ENCODE measurements at places on chromosomes 13 and 19.
A peak's percentile ranks its signal among the peaks of the same experiment; 100 is the strongest.

- peak; percentile 88 for DNase-seq
Measured at GRCh38 chr13:74367193-74367592, 233.0 kb upstream of the KLF12 start.

- no peak for DNase-seq
Measured at GRCh38 chr19:13078897-13079541, 23.6 kb downstream of the LYL1 start.

DNA sequence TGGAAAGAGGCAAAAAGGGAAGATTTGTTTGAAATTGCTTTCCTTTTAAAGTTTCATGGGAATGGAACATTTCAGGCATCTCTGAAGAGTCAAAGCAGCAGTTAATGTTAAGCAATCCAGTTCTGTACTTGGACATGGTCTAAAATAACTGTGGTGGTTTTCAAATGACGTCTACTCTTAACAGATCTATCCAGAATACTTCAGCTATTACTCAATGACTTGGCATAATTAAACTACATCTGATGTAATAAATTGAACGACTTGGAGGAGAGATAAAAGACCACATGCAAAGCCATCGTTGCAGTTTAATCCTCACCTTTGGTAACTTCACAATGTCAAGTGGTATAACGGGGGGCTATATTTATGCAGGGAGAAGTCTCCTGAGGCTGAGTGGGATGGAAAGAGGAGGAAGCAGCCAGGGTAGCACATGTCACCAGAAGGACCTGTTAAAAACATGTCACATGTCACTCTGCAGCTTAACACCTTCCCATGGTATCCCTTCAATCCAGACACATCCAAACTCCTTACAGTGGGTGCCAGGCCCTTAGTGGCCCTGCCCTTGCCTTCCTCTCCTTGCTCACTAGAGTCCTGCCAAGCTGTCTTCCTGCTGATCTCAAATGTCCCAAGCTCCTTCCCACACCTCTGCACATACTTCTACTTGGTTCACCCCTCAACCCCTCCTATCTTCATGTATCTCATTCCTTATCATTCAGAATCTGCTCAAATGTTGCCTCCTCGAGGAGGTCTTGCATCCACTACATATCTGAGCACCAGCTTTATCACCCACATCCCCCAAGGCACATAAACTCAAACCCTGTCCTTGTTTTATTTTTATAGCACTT, 327.8 kb downstream of the SUCLA2 start:
- DNase-seq, result no peak

GRCh38 chr19:55189403-55189835, 9.3 kb upstream of the SYT5 start:
- no peak for DNase-seq

DNA sequence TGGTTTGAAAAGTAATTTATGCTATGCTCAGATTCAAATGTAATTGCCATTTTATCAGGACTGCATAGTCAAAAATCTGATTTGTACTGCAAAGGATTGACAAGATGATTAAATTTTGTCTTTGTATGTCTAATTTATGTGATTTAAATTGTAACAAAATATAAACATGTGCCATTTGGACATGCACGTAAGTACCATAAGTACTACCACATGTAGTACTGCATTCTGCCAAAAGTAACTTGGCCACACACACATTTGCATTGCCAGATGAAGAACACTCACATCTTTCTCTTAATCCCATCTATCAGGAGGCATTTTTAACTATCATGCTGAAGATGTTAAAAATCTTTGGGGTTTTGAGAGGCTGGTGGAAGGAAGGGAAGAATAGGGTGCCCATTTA, 133.3 kb downstream of the KLF12 start:
- no peak for DNase-seq

DNA sequence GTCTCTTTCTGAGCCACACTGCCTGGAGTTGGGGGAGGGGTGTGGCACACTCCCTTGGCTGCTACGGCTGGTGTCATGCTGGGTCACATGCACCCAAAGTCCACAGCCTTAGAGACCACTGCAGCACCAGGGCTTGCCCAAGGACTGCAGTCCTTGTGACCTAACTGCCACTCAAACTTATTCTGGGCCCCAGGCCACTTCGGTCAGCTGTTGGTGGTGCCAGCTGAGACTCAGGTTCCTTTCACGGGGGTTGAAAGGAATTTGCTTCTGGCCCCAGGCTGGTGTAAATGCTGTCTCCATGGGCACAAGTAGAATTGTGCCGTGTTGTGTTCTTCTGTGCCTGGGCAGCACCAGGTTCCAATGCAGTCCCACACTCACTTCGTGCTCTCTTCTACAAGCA, 9.5 kb upstream of the VN1R1 start:
- DNase-seq, result no peak

DNA sequence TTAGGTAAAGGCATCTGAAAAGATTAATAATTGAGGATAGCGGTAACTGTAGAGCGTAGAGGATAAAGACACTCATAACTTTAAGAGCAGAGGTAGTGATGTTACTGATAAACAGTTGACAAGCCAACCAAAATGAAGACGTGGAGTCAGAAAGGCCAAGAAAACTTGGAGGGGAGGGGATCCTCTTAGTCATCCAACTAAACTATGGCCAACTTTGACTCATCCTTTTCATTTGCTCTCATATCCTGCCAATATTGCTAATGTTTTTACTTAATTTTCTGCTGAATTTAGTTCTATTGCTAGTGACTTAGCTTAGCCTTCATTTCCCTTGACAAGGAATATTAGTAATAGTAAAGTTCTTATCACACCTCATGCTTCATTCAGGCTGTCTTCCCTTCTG, 13.4 kb downstream of the ITGBL1 start:
- no peak for DNase-seq

DNA sequence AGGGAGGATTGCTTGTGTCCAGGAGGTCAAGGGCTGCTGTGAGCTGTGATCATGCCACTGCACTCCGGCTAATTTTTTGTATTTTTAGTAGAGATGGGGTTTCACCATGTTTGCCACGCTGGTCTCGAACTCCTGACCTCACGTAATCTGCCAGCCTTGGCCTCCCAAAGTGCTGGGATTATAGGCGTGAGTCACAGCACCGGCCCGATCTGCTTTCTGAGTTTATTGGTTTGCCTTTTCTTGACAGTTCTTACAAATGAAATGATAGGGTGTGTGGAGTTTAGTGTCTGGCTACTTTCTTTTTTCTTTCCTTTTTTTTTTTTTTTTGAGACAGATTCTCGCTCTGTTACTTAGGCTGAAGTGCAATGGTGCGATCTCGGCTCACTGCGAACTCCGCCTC, 848 bp downstream of the C19orf44 start:
- DNase-seq, result no peak

GRCh38 chr13:82963226-82964099, 918.8 kb downstream of the SLITRK1 start:
- no peak for DNase-seq

DNA sequence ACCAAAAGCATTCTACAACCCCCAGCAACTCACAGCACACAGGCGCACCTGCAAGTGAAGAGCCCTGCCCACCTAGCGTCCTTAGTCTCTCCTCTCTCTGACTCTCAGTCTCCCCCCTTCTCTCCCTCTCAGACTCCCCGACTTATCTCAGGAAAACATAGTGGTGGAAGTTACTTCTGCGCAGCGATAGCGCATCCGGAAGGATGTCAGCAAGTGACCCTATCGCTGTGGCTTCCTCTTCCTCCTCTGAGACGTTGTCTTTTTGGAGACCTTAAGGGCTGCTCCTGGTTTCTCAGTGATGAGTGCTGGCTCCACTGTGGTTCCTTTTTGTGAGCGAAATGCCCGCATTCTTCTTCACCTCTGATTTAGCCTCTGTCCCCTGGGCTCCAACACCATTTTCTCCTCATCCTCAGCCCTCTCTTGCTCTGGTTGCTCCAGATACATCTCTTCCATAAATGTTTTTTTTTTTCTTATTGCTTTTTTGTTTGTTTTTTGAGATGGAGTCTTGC, 1.4 kb upstream of the YIF1B start:
- DNase-seq, result no peak

DNA sequence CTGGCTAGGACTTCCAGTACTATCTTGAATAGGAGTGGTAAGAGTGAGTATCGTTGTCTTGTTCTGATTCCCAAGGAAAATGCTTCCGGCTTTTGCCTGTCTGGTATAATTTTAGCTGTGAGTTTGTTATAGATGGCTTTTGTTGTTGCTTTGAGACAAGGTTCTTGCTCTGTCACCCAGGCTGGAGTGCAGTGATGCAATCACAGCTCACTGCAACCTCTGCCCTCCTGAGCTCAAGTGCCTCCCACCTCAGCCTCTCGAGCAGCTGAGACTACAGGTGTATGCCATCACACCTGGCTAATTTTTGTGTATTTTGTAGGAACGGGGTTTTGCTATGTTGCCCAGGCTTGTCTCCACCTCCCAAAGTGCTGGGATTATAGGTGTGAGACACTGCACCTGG, 6.1 kb upstream of the ZNF543 start:
- DNase-seq, result no peak

DNA sequence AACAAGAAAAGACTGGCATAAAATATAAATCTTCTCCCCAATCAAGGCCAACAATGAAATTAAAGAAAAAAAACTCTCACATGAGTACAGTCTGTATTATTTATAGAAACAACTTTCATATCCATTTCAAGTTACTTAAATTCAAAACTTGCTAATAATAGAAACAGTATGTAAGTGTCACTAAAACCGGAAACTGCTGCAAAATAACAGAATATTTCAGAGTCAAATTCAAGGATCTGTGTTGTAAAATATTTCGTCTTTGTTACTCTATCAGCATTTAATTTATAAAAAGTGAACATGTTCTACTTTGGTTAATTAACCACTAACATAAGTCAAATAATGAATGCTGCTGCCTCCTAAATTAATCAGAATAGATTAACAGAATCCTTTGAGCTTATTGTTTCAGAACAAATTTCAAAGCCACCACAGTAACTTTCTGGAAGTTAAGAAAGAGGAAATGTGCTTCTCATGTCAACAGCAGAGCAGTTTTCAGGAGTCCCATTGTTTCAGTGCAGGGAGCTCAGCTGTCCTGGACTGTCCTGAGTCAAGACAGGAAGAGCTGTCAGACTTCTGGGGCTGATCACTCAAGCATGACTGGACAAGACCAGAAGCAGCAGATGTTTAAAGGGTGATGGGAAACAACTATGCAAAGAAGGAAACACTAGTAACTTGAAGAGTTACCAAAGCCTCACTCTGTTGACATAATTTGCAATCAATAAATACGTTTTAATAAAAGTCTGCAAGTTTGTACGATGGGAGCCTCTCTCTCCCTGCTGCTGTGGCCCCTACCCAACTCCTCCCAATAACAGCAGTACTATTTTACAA, 76.9 kb downstream of the FOXO1 start:
- no peak for DNase-seq

GRCh38 chr19:38265213-38265861, 964 bp downstream of the SPINT2 start:
- peak; percentile 81 for DNase-seq

DNA sequence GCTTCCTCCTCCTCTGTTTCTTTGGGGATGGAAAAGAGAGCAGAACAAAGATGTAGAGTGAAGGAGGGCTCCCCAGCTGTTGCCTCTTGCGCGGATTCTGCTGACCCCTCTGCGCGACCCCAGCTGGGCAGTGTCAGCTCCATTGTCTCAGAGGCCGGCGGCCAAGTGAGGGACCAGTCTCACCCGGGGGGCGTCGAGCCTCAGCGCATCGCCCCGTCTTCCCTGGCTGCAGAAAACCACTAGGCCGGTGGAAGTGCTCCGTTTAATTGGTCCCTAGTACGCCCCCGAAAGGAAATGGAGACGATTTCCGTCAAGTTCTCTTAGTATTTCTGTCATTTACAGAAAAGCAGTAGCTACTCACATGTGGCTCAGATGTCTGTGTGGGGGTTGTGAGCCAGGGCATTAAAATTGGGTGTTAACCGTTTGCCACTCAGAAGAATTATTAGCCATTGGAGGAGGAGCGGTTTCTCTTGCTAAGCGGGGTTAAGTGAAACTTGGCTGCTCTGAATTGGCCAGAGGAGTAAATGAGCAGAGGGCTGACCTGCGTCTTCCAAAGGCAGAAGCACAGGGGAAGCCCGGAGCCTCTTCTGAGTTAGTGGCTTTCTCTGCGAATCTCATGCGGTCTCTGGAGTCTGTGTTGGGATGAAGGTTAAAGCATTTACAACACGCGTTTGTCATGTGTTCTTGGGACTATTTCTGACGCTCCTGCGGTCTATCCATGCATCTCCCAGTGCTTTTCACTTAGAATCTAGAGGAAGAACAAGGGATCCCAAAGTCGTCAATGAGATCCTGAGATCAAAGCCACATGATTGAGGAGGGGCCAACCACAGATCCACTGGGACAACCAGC, 132.8 kb upstream of the MYO16 start:
- no peak for DNase-seq

DNA sequence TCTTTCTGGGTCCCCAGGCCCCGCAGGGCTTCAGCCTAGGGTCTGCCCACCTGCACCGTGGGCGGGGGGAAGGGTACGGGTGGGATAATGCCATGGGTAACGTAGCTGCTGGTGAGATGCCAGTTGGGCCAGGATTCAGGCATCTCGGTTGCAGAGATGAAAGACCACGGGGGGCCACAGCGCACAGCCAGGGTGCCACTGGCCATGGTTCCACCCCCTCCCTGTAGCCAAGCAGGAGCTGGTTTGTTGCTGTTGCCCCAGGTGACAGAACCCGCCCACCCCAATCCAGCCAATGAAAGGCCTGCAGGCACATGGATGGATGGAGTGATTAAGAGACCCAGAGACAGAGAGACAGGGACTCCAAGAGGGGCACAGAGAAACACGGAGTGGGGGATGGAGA, 1.0 kb upstream of the CGB7 start:
- peak; percentile 20 for DNase-seq

DNA sequence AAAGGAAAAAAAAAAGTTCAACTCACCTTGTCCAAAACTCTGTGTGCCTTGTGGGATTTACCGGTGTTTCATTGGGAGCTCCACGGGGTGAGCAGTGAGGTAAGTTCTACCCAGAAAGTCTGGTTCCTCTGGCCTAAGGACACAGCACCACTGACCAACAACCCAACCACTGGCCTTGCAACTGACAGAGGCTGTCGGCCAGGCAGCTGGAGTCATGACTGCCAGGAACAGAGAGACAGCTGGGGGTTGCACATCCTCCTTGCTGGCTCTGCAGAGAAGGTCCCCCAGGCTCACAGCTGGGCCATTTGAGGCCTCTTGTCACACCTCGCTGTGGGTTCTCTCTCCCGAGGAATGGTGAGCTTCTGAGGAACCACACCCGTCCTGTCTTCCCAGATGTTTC, 59.5 kb downstream of the ANKRD10 start:
- no peak for DNase-seq

GRCh38 chr19:13053761-13054625, 48.7 kb downstream of the LYL1 start:
- no peak for DNase-seq
